ENCODE measurements at places on chromosomes 2 and 18.

- no peak for DNase-seq
These were observed 71.5 kb downstream of the OSBPL6 start for GRCh38 chr2:178265851-178266250.

DNA sequence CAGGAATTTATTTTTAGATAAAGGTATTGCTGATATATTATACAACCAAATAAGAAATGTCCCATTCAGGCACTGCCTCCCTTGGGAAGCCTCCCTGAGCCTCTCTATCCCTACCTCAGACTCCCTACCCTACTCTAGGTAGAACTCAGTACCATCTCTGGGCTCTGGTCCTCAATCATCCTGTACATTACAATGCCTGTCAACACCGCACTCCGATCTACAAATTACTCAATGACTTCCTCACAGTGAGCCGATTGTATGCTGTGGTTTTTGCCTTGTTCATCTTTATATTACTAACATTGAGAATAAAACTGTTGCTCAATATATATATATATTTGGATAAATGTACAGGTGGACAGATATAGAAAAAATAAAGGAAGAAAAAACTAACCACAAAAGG lies 207.5 kb downstream of the STK39 start:
- no peak for DNase-seq

- DNase-seq, result no peak
These were observed 64.1 kb upstream of the EHBP1 start for GRCh38 chr2:62641410-62641843.

- no peak for DNase-seq
These were observed 165.2 kb upstream of the FOSL2 start for GRCh38 chr2:28227498-28227897.

DNA sequence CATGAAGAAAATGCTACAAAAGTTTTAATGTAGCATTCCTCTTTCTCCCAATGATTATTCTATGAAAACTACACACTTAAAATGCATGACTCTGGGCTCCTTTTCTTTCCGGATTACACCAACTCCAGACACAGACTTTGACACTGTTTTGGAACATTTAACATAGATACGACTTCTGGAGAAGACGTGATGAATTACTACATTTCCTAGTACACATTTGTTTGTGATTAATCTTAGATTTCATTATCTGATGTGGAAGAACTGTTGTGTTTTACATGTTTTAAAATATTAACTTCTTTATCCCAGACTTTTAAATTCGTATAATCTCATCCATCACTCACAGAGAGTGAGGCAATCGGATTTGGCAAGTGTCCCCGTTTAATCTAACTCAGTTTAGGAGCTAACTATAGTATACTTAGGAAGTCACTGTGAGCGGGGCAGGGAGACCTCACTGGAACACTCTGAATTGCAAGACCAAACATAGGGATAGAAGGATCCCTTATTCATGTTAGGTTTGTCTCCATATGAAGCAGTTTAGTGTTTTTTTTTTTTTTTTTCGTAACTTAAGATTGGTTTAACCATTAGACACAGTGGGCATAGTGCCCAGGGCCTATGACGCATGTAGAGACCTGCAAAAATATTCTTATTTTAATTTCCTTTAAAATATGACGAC lies 66.7 kb downstream of the PDE1A start:
- DNase-seq, result no peak

DNA sequence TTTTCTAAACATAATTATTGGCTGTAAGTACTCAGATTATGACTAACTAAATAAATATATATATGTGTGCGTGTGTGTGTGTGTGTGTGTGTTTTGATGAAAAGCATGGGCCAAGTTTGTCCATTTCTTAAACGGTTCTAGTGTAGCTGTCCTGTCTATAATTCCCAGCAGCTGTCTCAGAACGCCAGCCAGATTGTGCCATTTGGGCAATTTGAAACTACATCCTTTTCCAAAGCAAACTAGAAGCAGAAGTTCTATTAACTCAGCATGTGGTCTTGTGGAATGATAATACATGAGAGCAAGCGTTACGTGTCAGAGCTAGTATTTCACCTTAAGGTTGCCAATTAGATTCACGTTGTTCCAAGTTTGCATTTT lies 1.7 kb downstream of the ARHGAP28 start:
- DNase-seq, result no peak

- DNase-seq, result no peak
These were observed 97.6 kb upstream of the MAP3K20 start for GRCh38 chr2:172978063-172978383.

DNA sequence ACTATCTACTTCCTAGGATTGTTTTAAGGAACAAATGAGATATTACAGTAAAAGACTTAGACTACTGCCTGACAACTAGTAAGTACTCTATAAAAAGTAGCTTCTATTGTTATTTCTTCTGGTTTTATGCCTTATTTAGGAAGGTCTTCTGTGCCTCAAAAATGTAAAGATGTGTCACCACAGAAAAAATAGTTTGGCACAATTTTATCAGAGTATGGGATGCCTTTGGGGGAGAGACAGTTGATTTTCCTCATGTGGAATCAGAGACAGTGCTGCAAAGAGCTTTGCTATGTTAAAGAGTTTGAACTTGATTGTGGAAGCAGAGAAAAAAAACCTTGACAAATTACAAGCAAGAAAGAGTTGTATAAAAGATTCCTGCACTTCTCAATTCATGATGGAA lies 98.4 kb downstream of the EHBP1 start:
- DNase-seq, result no peak

DNA sequence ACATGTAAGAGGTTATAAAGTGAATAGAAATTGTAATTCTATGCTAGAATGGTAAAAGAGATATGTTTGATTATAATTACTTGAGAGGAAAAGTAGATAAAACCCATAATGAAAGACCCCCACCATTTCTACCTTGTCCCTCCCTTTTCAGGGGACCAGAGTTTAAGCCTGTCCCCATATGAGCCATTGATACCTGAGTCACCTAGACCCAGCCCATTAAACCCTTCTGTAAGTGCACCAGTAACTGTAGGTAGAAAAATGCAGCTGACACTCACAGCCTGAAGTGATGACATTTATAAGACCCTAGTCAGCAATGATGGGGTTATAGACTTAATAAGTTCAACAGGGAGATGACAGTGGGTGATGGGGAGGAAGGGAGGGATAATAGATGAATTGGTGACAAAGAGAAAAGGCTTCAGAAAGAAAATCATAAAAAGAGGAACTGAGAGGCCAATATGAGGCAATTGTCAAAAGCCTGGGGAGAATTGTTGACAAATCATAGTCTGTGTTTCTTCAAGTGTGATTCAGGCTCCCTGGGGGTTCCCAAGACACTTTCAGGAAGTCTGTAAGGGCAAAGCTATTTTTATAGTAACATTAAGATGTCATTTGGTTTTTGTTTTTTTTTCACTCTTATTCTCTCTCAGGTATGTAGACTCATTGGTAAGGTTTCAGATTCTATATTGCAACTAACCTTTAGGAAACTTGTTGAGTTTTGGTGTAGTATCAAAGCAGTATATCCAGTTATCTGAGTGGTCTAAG lies 544.2 kb downstream of the SATB2 start:
- DNase-seq, result no peak

- no peak for DNase-seq
These were observed 248.6 kb upstream of the SIX2 start for GRCh38 chr2:45257820-45258219.
